ENCODE measurements at places on chromosomes 6 and 20. TPM values are rescaled to one million over a fixed set of nuclear protein-coding genes. Genes with fewer than 3 reads are reported as not detected.

HEY2 gene
- 0.74 TPM for total RNA-seq

ARFRP1 gene
- 16.0 TPM for total RNA-seq

BCAS4 gene
- total RNA-seq: 0.46 TPM

LRRC73 gene
- 0.14 TPM for total RNA-seq

FABP7 gene
- total RNA-seq: not detected

HS3ST5 gene
- total RNA-seq: not detected

DLGAP4 gene
- total RNA-seq: 19.5 TPM

HAO1 gene
- total RNA-seq: 243 TPM

CTAGE9 gene
- not detected for total RNA-seq

MOCS1 gene
- 27.6 TPM for total RNA-seq

FAM217A gene
- total RNA-seq: not detected

FOXC1 gene
- total RNA-seq: 0.87 TPM

GPSM3 gene
- 3.7 TPM for total RNA-seq

XKR7 gene
- not detected for total RNA-seq

TFAP2D gene
- total RNA-seq: not detected

DEFB114 gene
- total RNA-seq: not detected

Measured in right lobe of liver (tissue), 6 donors.